ENCODE measurements at places on chromosomes 16 and 17. TPM values are rescaled to one million over a fixed set of nuclear protein-coding genes. Genes with fewer than 3 reads are reported as not detected.

DNA sequence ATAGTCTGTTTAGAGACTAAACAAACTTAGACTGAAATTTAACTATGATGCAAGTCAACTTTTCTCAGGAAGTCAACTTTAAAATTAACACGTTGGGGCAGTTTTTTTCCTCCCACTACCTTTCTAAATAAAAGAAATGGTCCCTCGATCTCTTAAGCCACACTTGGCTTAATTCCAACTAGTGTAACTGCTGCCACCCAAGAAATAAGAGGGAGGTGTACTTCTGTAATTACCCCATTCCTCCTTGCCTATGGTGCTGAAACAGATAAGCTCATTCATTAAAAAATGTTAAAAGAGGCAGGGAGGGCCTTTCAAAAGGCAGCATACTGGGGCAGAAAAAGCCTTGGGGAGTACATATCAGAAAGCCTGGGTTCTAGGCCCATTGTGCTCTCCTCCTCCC is 59.8 kb downstream of the NCOR1 start:
- DNase-seq = no peak

DNA sequence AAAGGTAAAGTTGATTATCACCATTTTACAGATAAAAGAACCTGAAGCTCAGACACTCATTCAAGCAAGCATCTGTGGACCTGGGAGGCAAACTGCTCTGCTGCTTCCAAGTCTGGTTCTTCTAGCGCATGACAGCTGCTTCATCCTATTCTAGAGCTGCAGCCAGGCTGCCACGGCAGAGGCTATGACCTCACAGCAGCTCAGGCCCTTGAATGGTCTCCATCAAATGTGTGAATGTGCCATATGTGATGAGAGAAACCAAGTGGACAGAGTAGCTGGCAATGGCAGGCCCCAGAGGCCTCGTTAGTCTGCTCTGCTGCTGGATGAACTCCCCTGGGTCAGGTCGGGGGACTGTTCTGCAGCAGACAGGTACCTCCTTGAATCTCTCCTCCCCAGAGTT is 30.7 kb upstream of the FOXJ1 start:
- DNase-seq = no peak

GRCh38 chr16:73040136-73040535 is 7.8 kb downstream of the ZFHX3 start:
- DNase-seq = no peak

DNA sequence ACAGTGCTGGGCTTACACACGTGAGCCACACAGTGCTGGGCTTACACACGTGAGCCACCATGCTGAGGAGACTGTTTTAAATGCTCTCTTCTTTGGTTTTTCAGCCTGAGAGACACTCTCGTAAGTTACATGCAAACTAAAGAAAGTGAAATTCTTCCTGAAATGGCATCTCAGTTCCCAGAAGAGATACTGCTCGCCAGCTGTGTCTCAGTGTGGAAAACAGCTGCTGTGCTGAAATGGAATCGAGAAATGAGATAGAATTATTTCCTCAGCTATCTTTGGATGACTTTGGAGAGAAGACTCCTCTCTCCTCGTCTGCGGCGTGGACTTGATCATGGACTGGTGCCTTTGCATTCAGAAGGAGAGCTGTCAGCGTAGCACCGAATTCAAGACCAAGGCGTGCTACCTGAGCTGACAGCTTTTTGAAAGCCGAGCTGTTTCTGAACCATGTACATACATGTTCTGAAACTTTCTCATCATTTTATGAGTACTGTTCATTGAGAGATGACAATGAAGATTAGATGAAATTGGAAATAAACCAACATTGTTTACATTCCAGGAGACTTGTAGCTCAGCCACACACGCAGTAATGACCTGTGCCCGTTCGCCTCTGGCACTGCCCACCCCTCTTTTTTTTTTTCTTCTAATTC is 21.6 kb upstream of the ENDOV start:
- DNase-seq = no peak

- no peak for DNase-seq
These were observed 296.8 kb downstream of the GRIN2A start for GRCh38 chr16:9885467-9885866.

GRCh38 chr17:18038149-18038850 is 668 bp downstream of the ATPAF2 start:
- no peak for DNase-seq

DNA sequence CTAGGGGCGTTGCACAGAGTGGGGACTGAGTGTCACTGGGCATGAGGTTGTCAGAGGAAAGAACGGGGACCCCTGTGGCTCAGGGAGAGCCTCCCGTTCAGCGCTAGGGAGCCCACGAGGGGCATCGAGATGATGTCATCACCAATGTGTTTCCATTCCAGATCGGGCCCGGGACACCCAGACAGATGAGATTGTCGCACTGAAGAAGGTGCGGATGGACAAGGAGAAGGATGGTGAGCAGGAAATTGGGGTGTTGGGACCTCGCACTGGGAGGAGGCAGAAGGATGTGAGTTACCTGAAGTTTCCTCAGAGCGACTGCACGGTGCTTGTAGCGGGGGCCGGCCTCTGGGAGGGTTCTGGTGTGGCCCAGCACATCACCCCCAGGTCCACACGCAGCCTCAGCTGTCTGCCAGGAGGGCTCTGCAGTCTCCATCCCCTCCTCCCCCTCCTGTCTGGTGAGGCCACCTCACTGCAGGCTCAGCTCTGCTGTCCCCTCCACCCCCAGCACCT is 4.0 kb downstream of the CDK10 start:
- peak; percentile 20 for DNase-seq

DNA sequence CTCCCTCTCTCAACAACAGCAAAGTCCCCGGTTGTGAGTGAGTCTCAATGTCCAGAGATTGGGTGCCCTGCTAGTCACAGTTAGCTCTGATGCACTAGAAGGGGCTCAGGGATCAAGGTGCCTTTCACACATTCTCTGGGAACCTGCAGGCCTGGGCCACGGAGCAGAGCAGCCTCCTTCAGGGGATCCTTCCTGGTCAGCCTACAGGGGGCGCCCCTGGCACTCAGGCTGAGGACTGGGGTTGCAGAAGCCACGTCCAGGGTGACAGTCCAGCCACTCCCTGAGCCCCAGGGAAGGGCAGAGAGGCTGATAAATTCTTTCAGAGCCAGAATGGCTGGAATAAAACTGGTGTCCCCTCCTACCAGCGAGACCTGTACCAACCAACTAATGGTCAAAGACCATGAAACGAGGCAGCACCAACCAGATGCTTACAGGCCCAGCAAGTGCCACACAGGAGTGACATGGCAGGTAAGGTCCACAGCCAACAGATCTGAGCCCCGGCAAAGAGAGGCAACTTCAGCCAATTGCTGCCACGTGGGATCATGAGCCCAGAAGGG is 43.5 kb downstream of the ST3GAL2 start:
- peak; percentile 65 for DNase-seq

GRCh38 chr16:22878955-22879354 is 65.0 kb downstream of the HS3ST2 start:
- no peak for DNase-seq

- no peak for DNase-seq
These were observed 8.2 kb downstream of the CRAMP1 start for GRCh38 chr16:1620391-1620790.

- no peak for DNase-seq
These were observed 58.9 kb upstream of the CIBAR2 start for GRCh38 chr16:85171004-85171758.

DNA sequence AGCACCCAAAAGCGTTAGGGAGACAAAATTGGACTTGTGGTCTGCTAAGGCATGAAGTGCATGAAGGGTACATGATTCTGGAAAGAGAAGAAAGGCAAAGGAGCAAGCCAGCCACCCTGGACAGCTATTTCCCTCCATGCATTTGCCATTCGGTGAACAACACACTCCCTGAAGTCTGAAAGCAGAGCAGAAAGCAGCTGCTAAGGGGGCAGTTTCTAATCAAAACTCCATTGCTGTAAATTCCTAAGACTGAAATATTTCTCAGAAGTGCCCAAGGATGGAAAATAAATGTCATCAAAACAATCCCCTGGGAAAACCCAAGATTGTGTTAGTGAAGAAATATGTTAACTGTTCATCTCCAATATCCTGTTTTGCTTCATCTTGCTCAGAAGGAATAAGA is 44.3 kb downstream of the PMP22 start:
- no peak for DNase-seq

DNA sequence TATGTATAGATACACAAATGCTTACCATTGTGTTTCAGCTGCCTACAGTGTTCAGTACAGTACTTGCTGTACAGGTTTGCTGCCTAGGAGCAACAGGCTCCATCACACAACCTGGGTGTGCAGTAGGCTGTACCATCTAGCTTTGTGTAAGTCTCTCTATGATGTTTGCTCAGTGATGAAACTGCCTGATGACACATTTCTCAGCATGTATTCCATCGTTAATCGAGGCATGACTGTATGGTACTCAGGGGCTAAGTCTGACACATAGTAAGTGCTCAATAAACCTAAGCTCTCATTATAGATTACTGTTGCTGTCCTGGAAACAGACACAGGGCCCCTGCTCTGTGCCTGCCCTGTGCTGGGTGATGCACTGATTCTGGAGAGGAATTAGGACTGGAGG is 18.1 kb downstream of the KCNJ12 start:
- DNase-seq = no peak

GRCh38 chr17:45752246-45752645 is 31.9 kb upstream of the CRHR1 start:
- DNase-seq = no peak

- DNase-seq = no peak
These were observed 38.7 kb upstream of the RHBDL3 start for GRCh38 chr17:32226886-32227285.

DNA sequence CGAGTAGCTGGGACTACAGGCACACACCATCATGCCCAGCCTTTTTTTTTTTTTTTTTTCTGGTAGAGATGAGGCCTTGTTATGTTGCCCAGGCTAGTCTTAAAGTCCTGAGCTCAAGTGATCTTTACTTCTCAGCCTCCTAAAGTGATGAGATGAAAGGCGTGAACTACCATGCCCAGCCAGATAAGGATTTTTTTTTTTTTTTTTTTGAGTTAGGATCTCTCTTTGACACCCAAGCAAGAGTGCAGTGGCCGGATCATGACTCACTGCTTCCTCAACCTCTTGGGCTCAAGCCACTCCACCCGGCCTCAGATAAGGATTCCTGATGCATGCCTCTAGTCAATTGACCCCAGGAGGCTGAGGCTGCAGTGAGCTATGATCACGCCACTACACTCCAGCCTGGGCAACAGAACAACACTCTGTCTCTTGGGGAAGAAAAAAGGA is 11.2 kb upstream of the PLEKHG4 start:
- peak; percentile 85 for DNase-seq

DNA sequence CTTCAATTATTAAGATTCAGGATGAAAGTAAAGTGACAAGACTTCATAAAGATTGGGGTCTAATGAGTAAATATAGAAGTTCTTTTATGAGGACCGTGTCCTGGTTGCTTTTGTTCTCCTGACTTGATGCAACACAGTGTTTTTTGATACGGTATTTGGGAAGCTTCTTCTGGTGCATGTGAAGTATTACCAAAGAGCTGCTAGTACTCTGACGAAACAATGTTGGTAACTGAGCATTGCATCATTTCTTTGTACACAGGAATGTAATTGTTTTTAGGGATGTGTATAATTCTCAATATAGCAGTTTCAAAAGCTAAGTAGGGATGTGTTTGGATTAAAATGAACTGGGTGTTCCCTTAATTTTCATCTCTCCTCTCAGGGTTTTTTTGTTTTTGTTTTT is 15.9 kb downstream of the KPNB1 start:
- no peak for DNase-seq

- DNase-seq = no peak
These were observed 32.4 kb downstream of the WWP2 start for GRCh38 chr16:69794486-69794885.

GRCh38 chr17:31388770-31389656 is 2.5 kb upstream of the RAB11FIP4 start:
- DNase-seq = no peak

PRCD gene
- total RNA-seq = 7.7 TPM

PTX4 gene
- total RNA-seq = not detected

SLC52A1 gene
- total RNA-seq = not detected

CLEC18A gene
- total RNA-seq = 0.21 TPM

C16orf54 gene
- 1.3 TPM for total RNA-seq

SP6 gene
- 0.24 TPM for total RNA-seq

CACNB1 gene
- 5.4 TPM for total RNA-seq

TNFSF13 gene
- 15.0 TPM for total RNA-seq

DYNLL2 gene
- 50.5 TPM for total RNA-seq

Measured in left cardiac atrium (tissue), 4 donors.